ENCODE measurements at places on chromosomes 5 and 9.
A peak's percentile ranks its signal among the peaks of the same experiment; 100 is the strongest.

- no peak for DNase-seq
Observed at GRCh38 chr9:89924611-89925010, 319.8 kb downstream of the GADD45G start.

DNA sequence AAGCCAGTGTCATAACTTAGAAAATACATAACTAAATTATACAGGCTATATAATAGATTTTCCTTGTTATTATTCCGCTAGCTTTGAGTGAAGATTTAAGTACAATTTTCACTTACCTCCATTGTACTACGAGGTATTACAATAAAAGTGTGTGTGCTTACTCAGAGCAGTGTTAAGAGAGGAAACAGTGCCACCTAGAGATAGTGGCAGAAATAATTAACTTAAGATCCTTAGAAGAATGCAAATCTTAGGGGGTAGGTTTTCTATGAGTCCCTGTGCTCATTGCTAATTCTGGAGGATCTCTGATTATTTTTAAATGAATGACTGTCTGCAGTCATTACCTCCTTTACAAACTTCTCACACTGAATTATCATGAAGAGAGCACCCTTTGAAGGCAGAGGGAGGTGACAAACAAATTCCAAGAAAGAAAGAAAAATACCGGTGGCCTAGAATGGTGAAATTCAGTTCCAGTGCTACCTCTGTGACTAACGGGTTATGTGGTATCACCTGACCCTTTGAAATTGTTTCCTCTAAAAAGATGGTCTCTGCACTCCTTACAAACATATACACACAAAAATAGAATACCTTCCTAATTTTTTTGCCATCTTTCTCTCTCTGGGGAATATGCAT is 379.8 kb downstream of the TRIM36 start:
- no peak for DNase-seq

DNA sequence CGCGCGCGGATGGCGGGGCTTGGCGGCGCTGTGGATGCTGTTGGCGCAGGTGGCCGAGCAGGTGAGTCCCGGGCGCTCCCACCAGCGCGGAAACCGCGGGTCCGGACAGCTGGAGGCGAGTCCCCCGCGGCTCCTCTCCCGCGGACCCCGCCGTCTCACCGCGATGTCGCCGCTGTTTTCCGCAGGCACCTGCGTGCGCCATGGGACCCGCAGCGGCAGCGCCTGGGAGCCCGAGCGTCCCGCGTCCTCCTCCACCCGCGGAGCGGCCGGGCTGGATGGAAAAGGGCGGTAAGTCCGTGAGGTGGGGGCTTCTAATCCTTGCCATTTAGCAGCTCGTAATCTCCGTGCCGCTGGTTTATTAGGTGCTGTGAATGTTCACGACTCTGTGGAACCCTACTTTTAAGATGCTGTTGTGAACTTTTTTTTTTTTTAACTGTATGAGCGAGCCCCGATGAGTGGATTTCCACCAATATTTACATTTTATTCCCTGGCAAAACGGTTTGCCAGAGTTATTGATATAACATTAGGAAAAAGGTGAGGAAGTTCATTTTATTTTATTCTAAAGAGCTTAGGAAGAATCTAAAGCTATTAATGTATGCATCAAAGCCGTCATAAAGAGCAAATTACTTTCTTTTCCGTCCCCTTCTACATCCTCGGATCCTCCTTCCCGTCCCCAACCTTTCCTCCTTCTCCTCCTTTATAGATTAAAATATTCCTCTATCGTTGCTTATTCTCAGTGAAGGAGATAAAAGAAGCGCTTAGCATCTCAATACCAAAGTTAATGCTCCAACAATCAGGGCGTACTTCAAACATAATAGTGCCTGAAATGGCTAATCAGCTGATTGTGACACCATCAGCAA is 579 bp downstream of the ADAMTS16 start:
- no peak for DNase-seq

- DNase-seq = no peak
Observed at GRCh38 chr5:32991421-32991815, 280.3 kb downstream of the NPR3 start.

DNA sequence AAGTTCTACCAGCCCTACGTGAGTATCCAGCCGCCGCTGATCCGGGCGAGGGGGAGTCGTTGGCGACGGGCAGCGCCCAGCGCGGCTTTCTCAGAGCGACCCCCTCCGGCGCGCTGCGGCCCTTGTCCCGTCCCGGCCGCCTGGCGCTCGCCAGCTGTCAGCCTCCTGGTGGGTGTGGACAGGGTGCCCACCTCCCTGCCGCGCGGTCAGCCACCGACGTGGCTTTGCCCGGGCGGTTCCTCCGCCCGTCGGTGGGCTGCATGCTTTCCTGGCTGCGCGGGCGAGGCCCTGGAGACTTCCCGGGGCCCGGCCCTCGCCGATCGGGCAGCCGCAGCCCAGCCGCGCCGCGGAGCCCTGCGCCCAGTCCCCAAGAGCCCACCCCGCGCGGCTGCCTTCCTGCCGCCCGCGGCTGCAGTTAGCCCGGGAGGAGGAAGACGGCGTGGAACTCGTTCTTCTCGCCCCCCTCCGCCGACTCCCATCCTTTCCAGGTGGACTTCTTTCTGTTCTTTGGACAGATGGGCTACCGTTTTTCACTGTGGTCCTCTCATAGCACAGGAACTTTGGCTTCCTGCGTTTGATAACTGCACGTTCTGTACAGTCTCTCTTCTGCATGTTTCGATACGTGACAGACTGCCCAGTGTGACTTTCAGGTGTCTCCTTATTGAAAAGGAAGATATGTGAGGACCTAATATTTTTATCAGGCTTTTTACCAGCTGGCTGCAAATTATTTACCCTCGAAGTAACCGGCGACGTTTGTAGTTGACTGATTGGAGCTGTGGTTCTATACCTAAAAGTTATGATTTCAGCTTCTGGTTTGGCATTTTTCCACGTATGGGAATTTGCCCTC is 577 bp downstream of the AP3S1 start:
- no peak for DNase-seq

- DNase-seq = no peak
Observed at GRCh38 chr5:15326932-15327331, 173.0 kb upstream of the FBXL7 start.

DNA sequence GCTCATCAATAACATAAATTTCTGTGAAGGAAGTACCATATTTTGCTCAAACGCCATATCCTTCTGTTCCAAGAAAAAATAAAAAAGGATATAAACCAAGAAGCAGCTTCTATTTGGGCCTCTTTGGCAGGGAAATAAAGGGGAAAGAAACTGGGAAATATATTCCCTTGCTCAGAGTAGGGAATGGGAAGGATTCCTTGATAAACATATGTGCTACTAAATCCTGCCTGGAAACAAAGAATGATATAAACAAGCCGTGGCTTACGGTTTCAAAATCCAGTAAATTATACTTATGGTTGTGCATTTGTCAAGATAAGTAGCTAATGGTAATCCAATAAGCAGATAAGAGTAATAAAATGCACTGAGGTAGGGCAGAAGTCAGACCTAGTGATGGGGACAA is 481.6 kb downstream of the NTRK2 start:
- DNase-seq = no peak

GRCh38 chr5:180494510-180495181 is 467 bp downstream of the CNOT6 start:
- DNase-seq = peak; percentile 66

DNA sequence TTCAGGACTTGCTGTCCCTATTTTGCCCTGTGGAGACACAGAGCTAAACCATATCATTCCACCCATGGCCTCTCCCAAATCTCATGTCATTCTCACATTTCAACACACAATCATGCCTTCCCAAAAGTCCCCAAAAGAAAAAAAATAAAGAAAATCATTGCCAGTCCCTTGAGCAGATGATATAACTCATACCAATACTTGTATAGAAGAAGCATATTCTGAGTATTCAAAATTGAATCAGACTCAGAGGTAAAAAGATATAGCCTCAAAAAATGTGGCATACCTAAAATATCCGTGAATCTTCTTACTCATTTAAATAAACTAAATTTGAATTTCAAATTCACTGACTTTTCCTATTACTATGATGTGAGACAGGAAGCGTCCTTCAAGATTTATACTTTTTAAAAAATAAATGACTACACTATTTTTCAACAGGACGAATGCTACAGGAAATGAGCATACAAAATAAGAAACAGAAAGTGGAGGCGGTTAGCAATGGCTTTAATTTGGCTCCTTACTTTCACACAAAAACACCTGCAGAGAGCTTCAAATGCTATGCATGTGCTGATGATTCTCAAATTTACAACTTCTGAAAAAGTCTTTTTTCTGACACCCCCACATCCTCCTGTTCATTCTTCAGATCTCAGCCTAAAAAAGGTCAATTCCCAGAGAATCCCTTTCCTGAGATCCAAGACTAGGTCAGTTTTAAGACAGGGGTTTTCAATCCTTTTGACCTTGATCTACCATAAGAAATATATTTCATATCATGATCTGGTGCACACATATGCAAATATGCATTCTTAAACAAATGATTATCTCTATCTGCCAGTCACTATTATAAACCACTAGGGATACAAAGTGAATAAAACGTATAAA is 39.6 kb upstream of the DMXL1 start:
- no peak for DNase-seq

- DNase-seq = no peak
Observed at GRCh38 chr9:69936427-69936826, 107.2 kb upstream of the MAMDC2 start.

DNA sequence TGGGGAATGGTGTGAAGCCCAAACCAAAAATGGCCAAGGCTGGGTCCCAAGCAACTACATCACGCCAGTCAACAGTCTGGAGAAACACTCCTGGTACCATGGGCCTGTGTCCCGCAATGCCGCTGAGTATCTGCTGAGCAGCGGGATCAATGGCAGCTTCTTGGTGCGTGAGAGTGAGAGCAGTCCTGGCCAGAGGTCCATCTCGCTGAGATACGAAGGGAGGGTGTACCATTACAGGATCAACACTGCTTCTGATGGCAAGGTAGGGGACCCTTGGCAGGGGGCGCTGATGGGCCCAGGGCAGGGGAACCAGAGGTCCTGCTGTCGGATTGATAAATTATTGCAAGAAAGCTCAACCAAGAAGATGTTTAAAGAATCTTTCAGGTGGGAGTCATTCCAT is 19.8 kb downstream of the ABL1 start:
- DNase-seq = no peak

DNA sequence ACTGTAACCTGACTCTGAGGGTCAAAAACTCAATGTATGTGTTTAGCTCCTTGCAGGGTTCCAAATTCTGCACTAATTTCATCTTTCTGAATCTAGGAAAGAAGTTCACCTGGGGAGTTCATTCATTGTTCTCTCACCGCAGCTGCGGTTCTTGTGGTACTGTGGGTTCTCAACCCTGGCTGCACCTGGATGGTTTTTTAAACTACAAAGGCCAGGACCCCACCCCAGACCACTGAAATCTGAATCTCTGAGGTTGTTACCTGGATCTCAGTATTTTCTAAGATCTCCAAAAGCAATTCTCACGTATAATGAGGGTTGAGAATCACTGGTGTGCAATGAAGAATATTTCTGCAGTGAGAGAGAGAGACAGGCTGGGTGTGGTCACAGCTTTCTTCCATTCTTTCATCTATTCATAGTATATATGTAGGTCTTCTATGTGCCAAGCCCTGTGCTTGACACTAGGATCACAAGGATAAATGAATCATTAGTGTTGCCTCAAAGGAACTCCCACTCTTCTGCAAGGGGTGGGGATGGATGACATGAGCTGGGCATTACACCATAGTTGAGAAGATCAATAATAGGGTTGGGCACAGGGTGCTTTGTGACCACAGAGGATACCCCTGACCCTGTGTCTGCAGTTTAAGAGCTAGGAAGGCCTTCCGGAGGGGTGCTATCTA is 109.8 kb downstream of the GALNT10 start:
- DNase-seq = peak; percentile 16

- DNase-seq = no peak
Observed at GRCh38 chr5:140109759-140110645, 3.9 kb upstream of the PURA start.

GRCh38 chr5:1929108-1929991 is 46.6 kb upstream of the IRX4 start:
- no peak for DNase-seq

- DNase-seq = no peak
Observed at GRCh38 chr5:95221234-95221633, 63.7 kb downstream of the MCTP1 start.

Measured in liver (tissue), 10 donors.